ENCODE measurements at places on chromosomes 2 and 18. TPM values are rescaled to one million over a fixed set of nuclear protein-coding genes. Genes with fewer than 3 reads are reported as not detected.

DNA sequence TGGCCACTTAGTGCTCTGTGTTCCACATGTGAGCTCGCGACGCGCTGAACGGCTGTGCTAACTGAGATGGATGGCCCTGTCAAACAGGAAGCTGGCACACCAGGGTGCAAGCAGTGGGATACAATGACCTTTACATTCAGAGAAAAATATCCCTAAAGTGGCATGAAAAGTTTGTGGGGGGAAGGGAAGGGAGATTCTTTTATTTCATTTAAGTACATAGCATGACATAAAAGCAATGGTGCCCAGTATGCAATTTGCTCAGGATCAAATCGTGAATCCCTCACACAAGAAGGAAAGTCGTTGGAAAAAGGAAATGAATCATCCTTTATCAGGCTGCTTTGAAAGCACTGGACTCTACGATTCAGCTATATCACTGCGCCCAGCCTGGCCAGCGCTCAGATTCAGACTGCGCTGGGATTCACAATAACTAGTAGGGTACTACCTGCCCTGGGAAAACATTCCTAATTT lies 26.0 kb downstream of the SATB2 start:
- peak; percentile 57 for DNase-seq

DNA sequence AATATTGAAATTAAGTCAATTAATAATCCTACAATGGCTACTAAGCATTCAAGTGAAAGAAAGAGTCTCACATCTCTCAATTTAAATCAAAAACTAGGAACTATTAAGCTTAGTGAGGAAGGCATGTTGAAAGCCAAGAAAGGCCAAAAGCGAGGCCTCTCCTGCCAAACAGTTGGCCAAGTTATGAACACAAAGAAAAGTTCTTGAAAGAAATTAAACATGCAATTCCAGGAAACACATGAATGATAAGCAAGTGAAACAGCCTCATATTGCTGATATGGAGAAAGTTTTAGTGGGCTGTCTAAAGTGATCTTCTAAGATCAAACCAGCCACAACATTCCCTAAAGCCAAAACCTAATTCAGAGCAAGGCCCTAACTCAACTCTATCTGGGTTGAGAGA lies 11.8 kb downstream of the RDH14 start:
- no peak for DNase-seq

DNA sequence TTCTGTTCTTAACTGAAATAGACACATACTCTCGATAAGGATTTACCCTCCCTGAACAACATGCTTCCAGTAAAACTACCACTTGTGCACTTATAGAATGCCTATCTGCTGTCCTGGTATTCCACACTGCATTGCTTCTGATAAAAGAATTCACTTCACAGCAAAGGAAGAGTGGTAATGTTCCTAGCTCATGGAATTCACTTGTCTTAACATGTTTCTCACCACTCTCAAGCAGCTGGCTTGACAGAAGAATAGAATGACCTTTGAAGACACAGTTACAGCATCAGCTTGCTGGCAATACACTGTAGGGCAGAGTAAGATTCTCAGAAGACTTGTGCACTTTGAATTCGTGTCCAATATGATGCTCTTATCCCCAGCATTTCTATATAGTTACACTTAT lies 524.1 kb upstream of the CNTNAP5 start:
- DNase-seq = no peak

The C2orf78 gene
- polyA plus RNA-seq = not detected
